ENCODE measurements at places on chromosomes 3 and 15.

DNA sequence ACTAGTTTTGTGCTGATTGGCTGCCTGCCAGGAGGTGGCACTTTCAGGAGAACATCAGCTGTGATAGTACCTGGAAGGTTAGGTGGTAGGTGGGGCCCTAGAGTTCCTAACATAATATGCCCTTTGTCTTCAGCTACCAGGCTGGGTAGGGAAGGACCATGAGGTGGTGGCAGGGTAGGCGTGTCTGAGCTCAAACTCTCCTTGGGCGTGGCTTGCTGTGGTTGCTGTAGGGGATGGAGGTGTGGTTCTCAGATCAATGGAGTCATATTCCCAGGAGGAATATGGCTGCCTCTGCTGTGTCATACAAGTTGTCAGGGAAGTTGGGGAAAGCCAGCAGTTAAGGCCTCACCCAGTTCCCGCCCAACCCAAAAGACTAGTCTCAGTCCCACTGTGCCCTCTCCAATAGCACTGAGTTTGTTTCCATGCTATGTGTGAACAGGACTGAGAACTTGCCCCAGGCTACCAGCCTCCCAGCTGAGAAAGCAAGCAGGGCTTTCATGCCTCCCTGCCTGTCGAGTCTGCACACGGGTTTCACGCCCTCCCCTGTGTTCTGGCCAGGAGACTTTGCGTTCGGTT, 107.7 kb downstream of the CHCHD4 start:
- no peak for DNase-seq

DNA sequence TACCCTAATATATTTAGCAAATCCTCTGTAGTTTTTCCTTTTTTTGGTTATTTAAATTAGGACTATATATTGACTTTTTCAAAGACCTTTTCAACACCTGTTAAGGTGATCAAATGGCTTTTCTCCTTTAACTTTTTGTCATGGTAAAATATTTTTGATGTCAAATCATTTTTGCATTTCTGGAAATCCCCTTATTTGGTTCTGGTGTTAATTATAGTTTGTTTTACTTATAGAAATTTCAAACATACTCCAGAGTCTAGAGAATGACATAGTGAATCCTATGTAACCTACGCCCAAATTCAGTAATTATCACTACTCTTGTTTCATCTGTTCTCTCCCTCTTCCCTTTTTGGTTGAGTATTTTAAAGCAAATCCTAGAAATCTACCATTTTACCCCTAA, 121.3 kb upstream of the TBL1XR1 start:
- DNase-seq, result no peak

DNA sequence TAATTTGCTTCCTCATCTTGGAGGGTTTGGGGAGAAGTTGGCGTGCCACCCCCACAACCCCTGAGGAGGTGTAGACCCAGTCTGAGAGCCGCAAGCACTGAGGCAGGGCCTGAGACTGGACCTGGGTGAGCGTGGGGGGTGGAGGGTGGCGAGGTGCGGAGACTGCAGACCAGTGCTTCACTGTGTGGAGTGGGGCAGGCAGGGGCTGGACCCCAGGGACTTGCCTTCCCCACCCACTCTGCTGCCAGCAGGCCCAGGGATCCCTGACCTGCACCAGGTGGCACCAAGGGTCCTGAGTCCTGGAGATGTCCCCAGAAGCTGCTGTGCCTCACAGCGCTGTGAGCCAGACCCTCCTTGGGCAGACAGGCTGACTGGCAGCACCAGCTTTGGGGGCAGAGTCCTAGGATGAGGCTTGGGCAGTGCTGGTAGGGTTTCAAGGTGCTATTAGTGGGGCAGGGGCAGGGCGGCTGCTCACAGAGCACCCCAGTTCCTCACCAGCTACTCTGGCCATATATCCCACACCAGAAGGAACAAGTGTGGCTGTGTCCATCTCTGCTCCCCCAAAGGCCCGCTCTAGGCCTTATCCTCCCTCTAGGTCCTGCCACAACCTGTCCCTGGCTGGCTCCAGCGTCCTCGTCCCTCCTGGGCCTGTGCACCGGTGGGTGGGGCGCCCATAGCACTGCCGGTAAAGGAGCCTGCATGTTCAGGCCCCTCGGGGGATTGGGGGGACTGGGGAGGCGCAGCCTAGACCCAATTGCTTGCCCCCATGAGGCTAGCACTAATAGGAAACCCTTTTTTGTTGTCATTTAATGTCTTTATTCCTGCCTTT, 11.8 kb downstream of the ZBTB47 start:
- no peak for DNase-seq

DNA sequence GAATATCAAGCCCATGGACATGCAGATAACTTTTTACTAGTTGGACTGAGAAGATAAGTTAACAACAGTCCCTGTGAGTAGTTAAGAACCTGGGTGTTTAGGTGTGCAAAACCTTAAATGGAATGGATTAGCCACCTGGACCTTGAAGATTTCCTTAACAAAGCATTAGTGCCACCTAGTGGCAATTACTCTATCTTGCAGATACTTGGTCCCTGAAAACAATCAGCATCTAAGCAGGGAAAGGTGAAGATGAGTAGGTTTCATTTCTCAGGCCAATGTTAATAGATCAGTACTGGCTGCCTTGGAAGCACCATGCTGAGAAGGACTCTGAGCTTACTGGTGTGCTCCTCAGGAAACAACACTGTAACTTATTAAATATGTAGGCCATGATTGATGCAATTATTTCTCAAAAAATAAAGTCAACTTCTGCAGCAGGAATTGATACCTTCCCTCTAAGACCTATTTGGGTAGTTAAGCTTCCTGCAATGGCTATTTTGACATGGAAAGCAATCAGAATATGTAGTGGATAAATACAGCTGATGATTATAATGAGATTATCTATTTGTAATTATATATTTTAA, 329.4 kb downstream of the TBC1D5 start:
- no peak for DNase-seq

GRCh38 chr3:196708467-196708866, 3.6 kb downstream of the CEP19 start:
- no peak for DNase-seq

DNA sequence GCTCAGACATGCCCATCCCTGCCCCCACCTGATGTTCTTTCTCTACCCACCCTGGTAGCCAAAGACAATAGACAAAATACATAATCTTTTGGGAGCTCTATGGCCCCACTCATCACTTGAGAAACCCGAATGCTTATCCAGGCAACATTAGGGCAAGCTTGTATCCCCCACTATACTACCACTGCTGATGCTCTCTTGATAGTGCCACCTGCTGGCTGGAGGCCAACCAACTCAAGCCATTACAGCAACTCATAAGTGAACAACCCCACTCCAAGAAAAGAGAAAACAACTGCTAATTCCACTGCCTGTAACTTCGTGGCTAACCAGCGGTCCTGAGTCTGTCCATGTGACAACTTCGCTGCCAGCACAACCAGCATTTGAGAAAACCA, 342.5 kb upstream of the TGFBR2 start:
- DNase-seq, result no peak

DNA sequence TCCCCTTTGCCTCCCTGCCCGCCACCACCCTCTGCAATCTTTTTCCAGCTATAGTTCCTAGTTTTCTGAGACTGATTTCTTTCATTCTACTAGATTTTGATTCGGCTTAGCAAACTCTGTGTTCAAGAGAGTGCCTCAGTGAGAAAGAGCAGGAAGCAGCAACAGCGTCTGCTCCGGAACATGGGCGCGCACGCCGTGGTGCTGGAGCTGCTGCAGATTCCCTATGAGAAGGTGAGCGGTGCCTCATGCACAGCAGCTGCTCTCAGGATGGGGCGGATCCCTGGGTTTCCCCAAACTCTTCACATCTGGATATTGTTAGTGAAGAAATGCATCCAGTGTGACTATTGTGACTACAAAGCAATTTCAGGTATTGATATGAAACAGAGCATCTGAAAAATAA, 191.8 kb downstream of the ITPR1 start:
- no peak for DNase-seq

DNA sequence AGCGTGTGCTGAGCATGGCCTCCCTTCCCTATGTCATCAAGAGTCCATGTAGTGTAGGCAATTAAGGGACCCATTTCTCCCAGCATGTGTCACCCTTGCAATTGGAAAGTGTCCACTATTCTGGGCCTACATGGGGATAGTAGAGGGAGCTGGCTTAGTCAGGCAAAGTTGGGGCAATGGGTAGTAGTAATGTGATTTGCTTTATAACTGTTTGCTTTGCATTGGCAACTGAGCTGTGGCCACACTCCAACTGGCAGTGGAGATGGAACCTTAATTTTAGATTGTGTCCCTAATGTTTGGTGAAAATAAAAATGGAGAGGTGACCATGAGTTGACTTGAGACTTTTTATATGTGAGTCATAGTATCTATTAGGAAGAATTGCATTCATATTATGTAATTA, 97.7 kb upstream of the SAMMSON start:
- DNase-seq, result no peak

DNA sequence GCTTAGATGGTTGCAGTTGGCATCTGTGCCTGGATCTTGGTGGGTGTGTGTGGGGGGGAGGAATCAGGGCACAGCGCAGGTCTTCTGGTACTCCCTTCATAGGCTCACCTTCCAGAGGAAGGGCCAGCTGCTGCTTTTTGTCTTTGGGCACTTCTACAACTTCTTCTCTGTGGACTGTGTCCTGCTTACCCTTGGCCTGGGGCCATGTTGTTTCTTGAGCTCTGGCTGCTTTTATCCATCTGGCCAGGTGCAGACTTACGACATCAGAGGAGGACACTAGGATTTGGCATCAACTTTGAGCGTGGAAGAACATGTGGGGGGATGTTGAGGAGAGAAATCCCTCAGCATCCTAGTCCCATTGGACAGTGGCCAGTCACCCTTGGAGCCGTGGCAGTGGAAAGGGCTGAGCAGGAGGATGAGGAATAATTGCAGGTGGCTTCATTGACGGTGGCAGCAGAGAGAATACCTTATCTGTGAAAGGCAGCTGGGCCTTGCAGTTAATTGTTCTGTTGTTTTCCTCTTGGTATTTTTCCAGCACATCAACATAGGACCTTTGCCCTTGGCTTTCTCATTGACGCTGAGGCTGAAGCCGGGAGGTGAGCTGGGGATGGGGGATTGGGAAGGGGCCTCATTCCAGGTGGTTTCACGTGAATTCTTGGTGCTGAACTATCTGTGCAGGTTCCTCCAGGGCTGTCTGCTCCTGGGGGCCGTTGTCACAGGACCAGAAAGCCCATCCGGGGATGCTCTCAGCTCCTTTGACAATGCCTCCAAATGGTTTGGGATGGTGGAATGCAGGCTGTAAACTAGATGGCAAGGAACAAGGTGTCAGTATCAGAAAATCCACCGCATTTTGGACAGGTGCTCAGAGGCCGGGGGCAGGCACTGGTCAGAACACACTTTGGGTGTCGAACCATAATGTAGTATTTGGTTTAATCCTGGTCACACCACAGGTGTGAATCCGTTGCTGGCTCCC, 9.7 kb downstream of the EPHB1 start:
- no peak for DNase-seq

GRCh38 chr3:186960347-186960746, 30.0 kb downstream of the ST6GAL1 start:
- DNase-seq, result no peak

DNA sequence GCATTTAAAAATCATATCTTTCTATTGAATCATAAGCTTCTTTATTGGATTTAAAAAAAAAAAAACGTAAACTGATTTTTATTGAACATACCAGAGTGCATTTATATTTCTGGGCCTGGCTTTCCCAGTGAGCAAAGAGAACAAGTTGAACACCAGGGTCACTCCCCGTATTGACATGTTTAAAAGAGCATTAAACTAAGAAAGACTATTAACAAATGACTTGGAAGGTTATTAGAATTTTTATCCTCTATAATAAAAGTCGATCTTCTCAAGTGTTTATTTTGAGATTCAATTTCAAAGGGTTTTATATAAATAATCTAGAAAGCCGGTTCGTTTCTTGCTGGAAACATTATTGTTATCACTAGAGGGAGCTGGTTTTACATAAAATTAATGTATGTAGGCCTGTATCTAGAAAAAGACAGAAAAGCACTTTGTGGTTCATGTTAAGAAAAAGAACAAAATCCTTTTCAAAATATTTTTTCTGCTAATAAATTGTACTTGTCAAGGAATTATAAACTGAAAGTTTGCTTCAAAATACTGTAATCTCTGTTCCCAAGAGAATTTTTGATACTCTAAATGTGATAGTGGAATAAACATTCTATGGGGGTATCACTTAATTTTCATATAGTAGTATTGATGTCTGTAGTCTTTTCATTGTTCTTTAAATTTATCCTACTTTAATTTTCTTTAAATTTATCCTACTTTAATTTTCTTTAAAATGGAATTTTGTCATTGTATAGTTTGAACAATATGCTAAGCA, 321.8 kb upstream of the MME start:
- DNase-seq, result no peak

GRCh38 chr3:60289341-60290121, 961.7 kb downstream of the FHIT start:
- DNase-seq, result no peak

GRCh38 chr3:158058495-158059130, 47.6 kb downstream of the SHOX2 start:
- no peak for DNase-seq

GRCh38 chr3:119653876-119654275, 6.5 kb downstream of the POPDC2 start:
- no peak for DNase-seq

- no peak for DNase-seq
These were observed 295.0 kb upstream of the ICE2 start for GRCh38 chr15:60773901-60774300.

GRCh38 chr3:158407844-158408517, 163.0 kb upstream of the MLF1 start:
- no peak for DNase-seq

GRCh38 chr3:88142094-88142624, 7.6 kb upstream of the C3orf38 start:
- DNase-seq, result no peak

GRCh38 chr3:115512565-115513415, 110.5 kb upstream of the GAP43 start:
- peak; percentile 12 for DNase-seq

- no peak for DNase-seq
These were observed 8.6 kb downstream of the VPS18 start for GRCh38 chr15:40902605-40903561.

- DNase-seq, result no peak
These were observed 312.2 kb downstream of the RYR3 start for GRCh38 chr15:33623010-33623409.

GRCh38 chr3:85003479-85003878, 44.7 kb downstream of the CADM2 start:
- DNase-seq, result no peak

GRCh38 chr15:68833700-68834331, 13.1 kb upstream of the ANP32A start:
- no peak for DNase-seq

Measured in activated CD4-positive, alpha-beta T cell treated with anti-CD3 and anti-CD28 coated beads for 4 hours (primary cell).